Stimulated activated CD8-positive, alpha-beta memory T cell treated with anti-CD3 and anti-CD28 coated beads, Interleukin-4, amount 100 ng/mL, for 4 hours (primary cell): ENCODE measurements at places on chromosomes 12 and 14.

- no peak for DNase-seq
Observed at GRCh38 chr14:75547552-75548250, 25.4 kb downstream of the BATF start.

- no peak for DNase-seq
Observed at GRCh38 chr12:68291396-68292036, 38.1 kb upstream of the IL22 start.

- no peak for DNase-seq
Observed at GRCh38 chr12:107760207-107760808, 629 bp downstream of the PRDM4 start.

DNA sequence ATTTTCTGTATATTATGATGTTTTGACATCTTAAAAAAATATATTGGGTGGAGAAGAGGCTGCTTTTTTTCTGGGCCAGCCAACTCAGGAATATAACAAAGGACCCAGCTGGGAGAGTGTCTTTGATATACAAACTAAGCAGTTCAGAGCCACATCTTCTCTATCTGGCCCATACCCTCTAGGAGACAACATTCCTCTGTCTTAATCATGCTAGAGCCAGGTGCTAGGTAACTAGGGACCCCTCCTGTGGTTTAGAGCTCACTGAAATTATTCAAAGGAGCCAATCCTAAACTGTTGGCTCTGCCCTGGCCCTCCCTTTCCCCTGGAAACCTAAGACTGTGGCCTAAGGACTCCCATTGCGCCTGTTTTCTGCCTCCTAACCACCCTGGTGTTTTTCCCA is 193.1 kb upstream of the DIO2 start:
- no peak for DNase-seq

GRCh38 chr12:120971299-120972180 is 6.8 kb upstream of the HNF1A start:
- DNase-seq, result no peak

DNA sequence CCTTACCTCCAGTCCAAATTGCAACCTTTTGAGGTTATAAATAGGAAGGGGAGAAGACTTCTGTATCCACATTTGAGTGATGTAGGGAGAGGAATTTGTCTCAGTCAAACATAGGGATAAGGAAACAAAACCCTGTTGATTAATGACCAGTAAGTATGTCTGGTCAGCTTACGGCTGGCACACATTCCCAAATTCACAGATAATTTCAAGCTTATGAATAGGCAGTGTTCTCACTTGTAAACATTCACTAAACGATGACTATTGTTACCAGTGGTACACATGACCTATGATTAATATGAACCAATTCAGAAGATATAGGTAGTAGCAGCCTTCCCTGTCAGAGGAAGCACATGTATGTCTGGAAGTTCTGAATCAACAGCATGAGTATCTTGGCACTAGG is 33.0 kb upstream of the SLC5A8 start:
- no peak for DNase-seq

GRCh38 chr12:71335151-71335962 is 104.2 kb upstream of the LGR5 start:
- no peak for DNase-seq

DNA sequence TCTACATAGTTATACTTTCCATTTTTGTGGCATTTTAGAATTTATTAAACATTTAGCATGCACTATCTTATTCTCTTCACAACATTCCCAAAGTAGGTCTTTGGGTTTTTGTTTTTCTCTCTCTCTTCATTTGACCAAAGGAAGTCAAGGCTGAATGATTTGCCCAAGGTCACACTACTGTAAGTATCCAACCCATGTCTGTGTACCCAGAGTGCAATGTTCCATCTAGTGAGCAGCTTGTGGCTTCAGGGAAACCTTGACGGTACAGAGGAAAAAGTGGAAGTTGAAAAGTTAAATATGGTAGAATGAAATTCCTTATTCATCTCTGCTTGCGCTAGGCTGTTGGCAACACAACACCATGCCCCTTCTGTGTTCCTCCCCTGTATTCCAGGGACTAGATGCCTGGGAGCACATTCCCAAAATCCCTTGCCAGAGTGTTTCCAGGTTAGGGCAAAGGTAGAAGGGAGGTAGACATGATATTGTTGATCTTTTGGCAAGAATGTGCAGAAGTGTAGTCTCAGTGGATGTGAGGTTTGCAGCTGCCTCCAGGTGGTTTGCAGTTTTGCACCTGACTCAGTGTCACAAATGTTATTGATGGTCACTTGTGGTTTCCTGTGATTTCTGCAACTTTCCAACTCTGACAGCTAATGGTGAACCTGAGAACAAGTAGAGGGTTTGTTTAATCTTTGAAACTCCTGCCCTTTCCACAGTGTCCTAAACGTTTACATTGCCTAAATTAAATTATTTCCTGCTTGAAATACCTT is 196.7 kb downstream of the RMST start:
- no peak for DNase-seq

- no peak for DNase-seq
Observed at GRCh38 chr12:91441246-91441645, 258.6 kb upstream of the DCN start.

- no peak for DNase-seq
Observed at GRCh38 chr14:33564774-33565630, 385.9 kb downstream of the EGLN3 start.

DNA sequence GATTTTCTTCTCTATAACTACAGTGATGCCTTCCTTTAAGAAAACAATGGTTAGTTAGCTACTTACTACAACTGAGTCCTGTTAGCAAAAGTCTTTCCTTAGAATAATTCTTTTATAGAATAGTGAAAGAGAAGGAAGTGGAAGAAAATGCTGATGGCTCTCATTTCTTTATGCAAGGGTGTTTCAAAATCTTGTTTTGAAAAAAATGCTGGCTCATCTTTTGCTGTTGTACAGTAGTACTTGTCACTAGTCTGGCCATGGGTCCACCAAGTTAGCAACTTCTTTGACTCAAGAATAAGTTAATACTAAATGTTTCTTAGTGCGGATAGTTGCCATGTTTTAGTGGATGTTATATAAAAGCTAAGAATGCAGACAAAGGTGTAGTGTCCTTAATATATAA is 225.4 kb downstream of the PTPRO start:
- DNase-seq, result no peak

GRCh38 chr12:102410511-102410910 is 69.9 kb downstream of the IGF1 start:
- no peak for DNase-seq

DNA sequence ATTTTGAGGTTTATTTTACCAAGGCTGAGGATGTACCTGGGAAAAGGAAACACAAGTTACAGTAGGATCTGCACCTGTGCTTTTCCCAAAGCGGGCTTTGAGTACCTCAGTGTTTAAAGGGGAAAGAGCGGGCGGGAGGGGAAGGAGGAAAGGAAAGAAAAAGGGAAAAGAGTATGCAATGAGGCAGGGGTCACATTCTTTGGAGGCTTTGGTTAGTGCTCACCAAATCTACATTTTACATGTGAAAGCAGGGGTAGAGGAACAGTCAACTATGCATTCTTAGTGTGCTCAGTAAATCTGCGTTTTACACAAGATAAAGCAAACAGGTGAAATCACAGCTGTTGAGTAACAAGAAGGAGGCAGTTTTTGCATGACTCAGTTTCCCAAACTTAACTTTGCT is 242.2 kb downstream of the TMEM132C start:
- DNase-seq, result no peak

DNA sequence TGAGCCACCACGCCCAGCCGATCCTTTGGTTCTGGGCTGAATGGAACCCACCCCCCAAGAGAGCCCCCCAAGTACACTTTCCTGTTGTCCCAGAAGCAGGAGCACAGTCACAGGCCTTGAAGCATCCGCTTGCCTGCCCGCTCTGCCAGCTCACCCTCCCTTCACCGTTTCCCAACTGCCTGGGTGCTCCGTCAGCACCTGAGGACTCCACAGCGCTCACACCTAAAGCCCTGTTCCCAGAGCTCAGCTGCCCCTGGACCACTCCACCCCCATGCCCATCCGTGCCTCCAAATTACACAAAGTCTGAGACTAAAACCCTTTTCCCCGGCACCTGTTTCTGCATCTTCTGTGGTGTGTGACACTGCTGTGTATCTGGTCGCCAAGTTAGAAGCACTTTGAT is 44.3 kb upstream of the TRAF3 start:
- no peak for DNase-seq

- no peak for DNase-seq
Observed at GRCh38 chr14:93944348-93945069, 17.4 kb downstream of the FAM181A start.

DNA sequence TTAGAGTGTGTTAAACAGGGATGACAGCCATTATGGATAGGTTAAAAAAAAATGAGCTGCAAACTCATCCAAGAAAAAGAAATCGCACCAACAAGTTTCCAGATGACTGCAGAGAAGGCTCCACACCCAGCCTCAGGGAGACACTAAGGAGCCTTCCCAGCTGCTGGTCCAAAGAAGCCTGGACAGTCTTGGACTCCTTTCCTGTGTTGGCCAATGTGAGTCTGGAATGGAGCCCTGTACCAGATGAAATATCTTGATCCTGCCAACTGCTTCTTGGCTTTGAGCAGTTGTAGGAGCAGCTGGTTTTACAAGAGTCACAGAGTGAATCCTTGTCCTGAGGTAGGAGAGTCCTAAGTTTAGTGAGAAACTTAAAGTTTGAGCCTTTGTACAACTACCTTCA is 44.5 kb downstream of the SLC38A1 start:
- DNase-seq, result no peak

DNA sequence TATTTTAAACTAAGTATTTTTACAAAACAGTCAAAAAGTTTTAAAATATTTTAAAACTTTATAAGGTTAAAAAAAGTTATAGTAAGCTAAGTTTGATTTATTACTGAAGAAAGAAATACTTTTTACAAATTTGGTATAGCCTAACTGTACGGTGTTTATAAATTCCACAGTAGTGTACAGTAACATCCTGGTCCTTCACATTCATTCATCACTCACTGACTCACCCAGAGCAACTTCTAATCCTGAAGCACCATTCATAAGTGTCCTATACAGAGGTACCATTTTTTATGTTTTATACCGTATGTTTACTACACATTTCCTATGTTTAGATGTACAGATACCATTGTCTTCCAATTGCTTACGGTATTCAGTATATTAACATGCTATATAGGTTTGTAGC is 170.0 kb downstream of the KLHL28 start:
- DNase-seq, result no peak

DNA sequence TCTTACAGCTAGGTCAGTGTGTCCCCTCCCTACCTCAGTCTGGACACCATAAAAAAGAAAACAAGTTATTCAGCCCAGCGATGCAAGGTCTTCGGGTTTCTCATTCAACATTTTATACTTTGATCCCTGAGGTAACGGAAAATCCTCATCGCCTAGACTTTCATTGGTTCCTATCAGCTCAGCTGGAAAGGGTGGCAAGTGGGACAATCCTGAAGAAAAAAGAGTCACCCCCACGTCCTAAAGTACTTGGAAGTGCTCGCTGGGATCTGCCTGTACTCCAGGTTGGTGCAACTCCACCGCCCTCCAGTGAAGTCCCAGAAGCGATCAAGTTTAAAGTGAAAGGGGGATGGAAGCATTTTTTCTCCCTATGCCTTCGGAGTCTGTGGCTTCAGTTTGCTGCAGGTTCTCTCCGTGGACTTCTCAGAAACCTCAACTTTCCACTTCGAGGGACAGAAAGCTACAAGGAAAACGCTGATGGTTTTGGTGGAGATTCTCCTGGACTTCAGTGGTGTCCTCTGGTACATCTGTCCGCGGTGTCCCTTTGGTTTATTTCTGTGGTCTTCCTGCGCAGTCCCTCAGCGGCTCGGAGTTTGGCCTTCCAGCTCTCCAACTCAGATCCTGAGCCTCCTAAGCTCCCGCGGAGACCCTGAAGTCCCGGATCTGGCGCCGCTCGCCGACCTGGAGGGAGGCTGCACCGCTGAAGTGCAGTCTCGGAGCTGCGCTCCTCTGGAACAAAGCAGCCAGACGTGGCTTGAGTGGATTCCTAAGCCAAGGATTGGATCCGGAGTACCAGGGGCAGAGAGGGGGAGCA is 1.8 kb upstream of the LRFN5 start:
- DNase-seq, result no peak

DNA sequence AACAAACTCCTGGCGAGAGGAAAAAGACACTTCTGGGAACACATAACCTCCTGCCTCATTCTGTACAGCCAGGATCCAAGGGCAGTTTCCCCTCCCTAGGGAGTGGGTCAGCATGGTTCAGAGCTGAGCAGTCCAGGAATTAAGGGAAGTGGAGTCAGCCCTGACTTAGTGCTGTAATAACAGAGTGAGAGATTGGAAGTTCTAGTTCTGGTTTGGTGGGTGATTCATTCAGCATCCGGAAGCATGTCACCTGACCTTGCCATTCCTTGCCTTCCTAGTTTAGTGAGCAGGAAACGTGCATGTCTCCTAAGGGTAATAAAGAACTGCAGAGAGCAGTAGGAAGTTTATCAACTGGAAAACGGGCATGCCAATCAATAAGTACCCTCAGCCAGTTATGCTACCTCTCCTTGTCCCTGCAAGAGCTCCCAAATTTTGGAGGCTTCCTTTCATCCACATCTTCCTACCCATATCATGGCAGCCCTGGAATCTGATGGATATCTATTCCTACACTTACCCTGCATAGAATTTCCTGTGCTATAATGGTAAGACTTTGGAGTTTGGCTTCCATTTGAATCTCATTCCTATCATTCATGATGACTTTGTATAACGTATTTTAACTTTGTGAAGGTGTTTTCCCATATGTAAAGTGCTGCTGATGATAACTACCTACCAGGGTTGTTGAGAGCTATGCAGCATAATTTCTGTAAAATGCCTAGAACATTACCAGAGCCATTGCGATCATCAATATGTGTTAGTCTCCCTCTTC is 28.5 kb upstream of the MAGOHB start:
- no peak for DNase-seq

DNA sequence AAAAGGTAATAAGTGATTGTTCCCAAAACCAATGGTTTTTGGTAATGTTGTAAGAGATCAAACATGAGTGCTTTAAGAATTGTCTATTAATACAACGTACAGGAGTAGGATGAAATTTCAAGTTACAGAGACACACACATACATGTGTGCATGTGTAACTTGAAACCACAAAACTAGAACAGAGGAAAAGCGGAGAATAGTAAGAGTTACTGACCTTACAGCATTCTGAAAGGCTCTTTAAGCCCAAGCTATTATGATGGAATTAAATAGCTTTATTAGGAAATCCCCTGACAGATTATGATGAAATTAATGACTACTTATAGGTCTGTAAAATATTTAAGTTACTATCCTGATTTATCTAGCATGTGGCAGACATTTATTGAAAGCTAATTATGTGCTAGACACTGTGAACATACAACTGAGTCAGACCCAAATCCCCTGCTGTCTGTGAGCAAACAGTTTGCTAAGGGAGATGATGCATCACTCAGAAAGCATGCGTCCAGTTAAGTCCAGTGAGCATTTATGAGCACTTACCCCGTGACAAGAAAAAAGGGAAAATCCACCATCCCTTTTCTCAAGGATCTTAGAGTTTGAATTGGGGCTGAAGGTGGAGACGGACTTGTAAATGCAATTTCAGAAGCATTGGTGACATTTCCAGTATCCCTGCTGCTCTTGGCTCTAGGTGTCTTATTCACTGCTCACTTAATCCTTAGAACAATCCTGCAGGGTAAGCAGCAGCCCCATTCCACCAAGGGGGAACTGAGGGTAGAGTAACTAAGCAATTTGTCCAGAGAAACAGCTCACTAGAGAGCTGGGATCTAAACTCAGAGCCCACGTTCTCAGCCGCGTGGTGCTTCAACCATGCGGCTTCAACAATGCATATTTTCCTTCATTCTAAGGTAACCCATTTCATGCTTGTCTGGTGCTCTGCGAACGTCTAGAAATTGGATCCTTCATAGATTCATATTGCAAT is 117.4 kb downstream of the EML1 start:
- no peak for DNase-seq
